Stimulated activated CD8-positive, alpha-beta memory T cell treated with anti-CD3 and anti-CD28 coated beads, Interleukin-15, amount 100 ng/mL, for 48 hours (primary cell): ENCODE measurements at places on chromosomes 7 and 10.

GRCh38 chr10:79128923-79129305 is 60.1 kb downstream of the ZMIZ1 start:
- DNase-seq: no peak

- no peak for DNase-seq
Measured at GRCh38 chr7:19439517-19439916, 269.3 kb downstream of the POLR1F start.

- no peak for DNase-seq
Measured at GRCh38 chr7:158743219-158743618, 38.6 kb upstream of the NCAPG2 start.

- DNase-seq: no peak
Measured at GRCh38 chr10:109866168-109866994, 56.9 kb downstream of the XPNPEP1 start.

DNA sequence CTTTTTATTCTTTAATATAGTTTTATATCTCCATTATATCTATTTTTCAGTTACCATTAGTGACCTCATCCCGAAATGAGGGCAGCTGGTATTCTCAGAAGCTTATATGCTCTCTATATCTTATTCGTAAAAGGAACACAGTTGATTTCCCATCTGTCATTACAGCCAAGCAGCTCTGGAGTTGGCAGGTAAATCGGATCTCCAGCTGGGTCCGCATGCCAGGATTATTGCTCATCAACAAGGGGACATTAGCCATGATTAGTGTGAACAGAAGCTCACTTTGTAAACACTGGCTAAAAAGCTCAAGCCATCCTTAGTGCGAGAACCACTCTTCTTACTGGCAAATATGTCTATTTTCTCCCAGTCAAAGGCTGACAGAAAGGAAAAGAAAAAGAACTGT is 180.3 kb downstream of the NPSR1 start:
- no peak for DNase-seq

- no peak for DNase-seq
Measured at GRCh38 chr7:98864731-98865453, 4.9 kb downstream of the TMEM130 start.

GRCh38 chr7:47290466-47290865 is 291.4 kb downstream of the TNS3 start:
- DNase-seq: no peak

DNA sequence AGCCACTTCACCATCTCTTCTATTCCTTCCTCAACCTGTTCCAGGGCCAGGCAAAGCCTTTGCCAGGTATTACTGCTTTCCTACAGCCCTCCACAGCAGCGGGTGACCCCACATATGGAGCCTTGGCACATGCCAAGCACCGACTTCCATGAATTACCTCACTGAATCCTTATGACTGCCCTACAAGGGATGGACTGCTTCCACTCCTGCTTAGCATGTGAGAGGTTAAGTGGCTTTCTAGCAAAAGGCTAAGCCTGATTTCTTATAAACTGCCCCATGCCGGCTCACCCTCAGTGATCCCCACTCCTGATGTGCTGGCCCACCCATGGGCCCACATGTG is 44.0 kb upstream of the PDLIM1 start:
- DNase-seq: no peak

GRCh38 chr7:35705932-35706461 is 11.1 kb upstream of the HERPUD2 start:
- no peak for DNase-seq

DNA sequence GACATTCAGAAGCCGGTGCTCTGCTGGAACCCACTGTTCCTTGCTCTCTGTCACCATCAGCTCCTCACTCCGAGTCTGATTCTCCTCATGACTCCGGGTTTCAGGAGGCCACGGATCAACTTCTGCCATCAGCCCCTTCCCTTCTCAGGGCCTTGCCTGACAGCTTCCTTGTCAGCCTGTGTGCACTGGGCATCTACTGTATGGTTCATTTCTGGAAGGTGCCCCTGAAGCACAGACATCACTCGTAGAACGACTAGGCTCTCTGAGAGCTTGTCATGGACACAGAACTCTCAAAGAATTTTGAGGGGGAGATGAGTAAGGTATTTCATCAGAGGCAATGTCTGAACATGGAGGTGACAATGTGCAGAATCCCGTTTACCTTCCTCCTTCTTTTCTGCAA is 396.1 kb downstream of the TNS3 start:
- DNase-seq: no peak

- no peak for DNase-seq
Measured at GRCh38 chr7:43531700-43532099, 51.2 kb upstream of the STK17A start.

GRCh38 chr10:87505366-87506111 is 846 bp downstream of the MINPP1 start:
- DNase-seq: peak; percentile 32

GRCh38 chr7:34184466-34184865 is 279.1 kb downstream of the BMPER start:
- DNase-seq: no peak

DNA sequence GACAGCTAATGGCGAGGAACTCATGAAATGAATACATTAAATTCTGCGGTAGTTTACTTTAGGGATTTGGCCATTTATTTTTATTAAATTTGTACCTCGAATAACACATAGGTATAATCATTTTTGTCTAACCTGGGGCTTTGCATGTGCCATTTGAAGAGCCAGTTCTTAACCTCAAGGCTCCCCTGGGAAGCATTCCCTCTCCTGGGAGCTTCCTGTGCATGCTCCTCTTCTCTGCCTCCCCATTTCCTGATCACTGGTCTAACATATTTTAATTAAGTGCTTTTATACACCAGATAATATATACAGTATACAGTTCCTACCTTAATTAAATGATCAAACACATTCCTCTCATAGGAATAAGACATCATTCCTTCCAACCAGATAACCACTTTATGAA is 183.9 kb upstream of the FZD1 start:
- DNase-seq: no peak

DNA sequence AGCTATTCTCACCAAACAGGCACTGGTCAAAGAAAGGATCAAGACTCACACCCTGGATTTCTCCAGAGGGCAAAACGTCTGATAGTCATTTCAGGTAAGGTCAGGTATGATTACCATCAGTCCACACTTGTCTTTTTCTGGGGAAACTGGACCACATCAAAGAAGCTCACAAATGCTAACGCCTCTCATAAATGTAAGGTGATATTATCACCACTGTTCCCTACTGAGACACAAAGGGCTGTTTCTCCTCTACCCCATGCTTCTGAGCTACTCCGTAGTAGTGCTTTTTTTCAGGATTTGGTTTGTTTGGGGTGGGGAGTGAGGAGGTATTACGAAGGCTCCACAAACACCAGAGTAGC is 51.6 kb downstream of the CREB3L2 start:
- no peak for DNase-seq

DNA sequence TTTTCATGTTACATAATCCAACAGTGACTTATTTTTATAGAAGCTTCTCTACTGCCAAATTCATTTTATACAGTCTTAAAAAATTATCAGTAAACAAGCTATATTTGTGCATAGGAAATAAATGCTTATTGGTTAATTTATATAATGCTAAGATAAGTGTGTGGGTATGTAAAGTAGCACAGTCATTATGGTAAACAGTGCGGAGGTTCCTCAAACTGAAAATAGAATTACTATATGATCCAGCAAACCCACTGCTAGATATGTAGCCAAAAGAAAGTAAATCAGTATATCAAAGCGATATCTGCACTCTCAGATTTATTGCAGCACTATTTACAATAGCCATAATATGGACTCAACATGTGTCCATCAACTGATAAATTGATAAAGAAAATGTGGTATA is 71.1 kb downstream of the ATRNL1 start:
- DNase-seq: no peak

DNA sequence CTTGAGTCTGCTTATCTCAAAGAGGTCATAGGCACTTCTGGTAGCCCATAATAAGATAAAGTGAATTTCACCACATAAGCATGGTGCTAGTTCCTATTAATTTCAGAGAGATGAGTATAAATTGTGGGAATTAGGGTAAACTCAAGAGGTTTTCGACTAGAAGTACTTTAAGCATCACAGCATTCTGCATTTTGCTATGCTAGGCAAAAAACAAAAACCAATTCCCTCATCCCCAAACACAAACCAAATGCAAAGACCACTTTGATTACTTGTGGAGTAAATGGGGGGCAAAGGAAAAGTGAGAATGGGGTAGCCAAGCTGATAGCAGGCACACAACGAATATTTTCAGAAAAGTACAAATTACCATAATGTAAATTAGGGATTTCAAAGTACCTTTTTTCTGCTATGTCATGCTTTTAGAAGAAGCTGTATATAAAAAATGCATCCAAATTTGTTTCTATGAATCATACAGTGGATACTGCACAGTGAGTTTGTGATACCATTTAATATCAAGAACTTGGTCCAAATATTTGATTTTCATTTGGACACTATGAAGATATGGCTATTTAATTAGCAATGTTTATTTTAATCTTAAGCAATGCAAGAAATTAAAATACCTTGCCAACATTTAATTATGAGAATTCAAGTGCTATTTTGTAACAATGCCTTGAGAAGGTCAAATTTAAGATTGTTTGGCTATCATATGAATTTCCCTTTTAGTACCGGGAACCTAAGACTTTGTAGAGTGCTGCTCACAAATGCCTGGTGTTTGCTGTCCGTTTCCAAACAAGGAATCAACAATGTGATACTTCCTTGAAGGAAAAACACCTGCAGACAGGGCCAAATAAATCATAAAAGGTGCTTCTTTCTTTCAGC is 455.5 kb downstream of the PHTF2 start:
- no peak for DNase-seq

DNA sequence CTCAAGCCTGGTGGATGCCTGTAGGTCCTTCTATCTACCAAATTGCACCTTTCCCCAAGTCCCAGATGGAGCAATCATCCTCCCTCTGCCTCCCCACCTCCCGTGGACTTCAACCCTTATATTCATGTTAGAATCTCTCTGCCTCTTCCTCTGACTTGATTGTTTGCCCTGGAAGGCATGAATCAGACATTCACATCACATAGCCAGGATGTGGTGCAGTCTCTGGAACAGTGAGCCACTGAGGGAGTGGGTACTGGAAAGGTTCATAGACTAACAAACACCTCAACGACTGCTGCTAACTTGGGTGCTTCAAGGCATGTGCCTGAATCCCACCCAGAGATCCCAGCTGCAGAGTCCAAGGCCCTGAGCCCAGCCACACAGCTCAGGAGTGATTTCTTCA is 494.0 kb downstream of the TNS3 start:
- no peak for DNase-seq

GRCh38 chr10:49598164-49598856 is 11.8 kb upstream of the SLC18A3 start:
- DNase-seq: no peak

GRCh38 chr7:64839910-64840309 is 45.7 kb downstream of the ZNF138 start:
- no peak for DNase-seq

GRCh38 chr7:28328822-28329660 is 83.3 kb upstream of the CREB5 start:
- DNase-seq: no peak

GRCh38 chr7:17342756-17343155 is 44.3 kb downstream of the AHR start:
- DNase-seq: no peak

- DNase-seq: no peak
Measured at GRCh38 chr7:130379019-130379418, 1.3 kb upstream of the CPA1 start.

GRCh38 chr7:104657134-104657533 is 328.7 kb downstream of the LHFPL3 start:
- no peak for DNase-seq

DNA sequence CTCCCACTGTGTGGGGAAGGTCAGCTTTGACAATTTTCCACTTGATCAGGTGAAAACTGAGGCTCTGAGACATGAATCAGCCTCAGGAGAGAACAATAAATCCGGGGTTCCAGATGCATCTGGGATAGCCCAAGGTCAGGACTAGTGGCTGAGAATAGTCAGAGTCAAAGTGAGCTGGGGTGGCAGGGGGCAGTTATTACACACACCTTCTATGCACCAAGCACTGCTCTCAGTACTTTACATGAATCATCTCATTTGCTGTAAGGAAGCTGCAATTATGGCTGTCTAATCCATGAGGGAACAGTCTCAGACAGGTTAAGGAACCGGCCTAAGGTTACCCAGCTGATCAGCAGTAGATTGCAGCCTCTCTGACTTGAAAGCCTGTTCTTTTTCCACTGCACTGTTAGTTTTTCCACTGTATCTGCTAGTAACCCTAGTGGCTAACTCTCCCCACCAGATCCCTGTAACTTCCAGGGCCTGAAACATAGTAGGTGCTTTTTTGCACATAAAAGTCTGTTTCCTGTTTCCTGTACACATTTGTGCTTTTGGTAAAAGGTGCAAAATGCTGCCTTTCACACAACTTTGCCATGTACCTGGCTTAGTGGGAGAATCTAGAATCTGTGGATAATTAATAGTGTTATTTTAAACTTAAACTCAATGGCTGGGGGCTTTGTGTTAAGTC is 125.9 kb downstream of the EMX2 start:
- no peak for DNase-seq

GRCh38 chr7:146249272-146249671 is 132.7 kb downstream of the CNTNAP2 start:
- no peak for DNase-seq

GRCh38 chr10:69801094-69801433 is 642 bp upstream of the COL13A1 start:
- DNase-seq: peak; percentile 28

DNA sequence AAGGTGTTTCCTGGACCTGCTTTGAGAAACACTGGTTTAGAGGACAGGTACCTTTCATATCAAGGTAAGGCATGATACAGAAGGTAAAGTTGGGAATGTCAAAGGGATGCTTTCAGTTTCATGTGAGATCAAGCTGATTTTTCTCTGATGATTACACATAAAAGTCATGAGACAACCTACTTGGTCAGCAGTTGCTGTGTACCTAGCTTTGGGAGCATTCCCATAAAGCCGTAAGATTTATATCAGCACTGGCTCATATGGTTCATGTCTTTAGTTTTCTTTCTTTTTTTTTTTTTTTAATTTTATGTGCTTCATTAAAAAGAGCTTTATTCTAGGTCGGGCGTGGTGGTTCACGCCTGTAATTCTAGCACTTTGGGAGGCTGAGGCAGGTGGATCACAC is 265.3 kb upstream of the LRGUK start:
- DNase-seq: no peak

- DNase-seq: no peak
Measured at GRCh38 chr10:90589825-90590224, 268.0 kb downstream of the HTR7 start.

DNA sequence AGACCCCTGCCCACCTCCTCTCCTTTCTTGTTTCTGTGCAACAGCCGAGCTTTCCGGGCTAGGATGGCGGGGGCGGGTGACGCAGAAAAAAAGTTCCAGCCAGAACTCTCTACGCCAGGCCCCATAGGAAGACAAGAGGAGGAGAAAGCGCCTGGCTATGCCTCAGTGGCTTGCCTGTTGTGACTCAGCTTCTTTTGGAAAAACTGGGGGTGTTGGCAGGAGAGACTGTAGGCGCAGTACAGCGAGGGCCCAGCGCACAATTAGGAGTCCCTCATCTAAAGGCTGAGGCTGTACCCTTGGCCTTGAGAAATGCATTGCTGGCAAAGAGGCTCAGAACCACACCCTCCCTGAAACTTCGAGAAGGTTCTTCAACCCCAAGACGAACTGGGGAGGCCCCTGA is 28.0 kb upstream of the KPNA7 start:
- no peak for DNase-seq
